Heart left ventricle (tissue), 16 donors: ENCODE measurements at places on chromosomes 13 and 19.

DNA sequence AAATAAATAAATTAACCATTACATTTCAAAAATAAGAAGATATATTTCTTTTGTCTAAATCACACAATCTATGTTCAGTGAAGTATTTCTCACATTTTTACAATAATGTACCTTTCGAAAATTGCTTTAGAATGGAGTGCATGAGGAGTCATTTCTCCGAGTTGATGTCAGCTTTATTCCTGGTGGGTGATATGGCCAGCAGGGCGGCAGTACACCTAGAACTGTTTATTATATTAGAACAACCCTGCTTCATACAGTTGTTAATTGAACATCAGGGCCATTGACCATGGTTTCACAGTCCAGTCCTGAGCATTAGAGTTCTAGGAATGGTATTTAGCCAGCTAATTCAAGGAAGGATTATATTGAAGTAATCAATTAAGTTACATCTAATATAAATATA, 696.3 kb upstream of the SLC10A2 start:
- no peak for DNase-seq

- no peak for DNase-seq
Observed at GRCh38 chr19:55652311-55653128, 2.3 kb upstream of the U2AF2 start.

DNA sequence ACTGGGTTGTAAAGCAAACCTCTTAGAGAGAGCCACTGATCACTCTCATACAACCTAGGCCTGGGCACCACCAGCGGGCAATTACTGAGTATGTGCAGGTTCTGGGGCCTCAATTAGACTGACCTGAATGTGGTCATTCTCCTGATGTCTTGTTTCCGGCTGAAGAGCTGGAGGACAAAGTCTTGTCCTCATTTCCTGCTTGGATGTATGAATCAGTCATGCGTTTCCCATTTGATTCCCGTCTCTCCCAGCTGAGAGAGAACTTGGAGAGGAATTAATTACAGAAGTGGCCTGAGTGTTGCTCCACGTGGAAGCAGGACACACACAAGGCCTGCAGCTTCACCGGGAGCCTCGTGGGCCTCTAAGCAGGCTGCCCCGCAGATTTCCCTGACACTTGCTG, 799.3 kb upstream of the ARGLU1 start:
- DNase-seq = no peak

DNA sequence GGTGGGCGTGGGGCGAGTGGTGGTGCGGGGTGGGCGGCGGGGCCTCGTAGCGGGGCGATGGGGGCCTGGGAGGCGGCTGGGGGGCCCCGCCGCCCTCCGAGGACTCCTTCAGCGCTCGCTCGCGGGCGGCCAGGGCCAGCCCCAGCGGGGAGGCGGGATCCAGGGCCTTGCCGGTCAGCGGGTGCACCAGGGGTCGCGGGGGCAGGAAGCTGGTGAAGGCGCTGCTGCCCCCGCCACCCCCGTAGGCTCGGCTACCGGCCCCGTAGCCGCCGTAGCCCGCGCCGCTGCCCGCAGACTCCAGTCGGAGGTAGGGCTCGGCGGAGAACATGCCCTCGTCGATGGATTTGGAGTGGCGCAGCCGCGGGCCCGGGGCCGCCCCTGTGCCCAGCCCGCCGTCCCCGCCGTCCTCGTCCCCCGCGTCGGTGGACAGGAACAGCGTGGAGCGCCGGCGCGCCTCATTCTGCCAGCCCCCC, 18.6 kb downstream of the C19orf81 start:
- no peak for DNase-seq

DNA sequence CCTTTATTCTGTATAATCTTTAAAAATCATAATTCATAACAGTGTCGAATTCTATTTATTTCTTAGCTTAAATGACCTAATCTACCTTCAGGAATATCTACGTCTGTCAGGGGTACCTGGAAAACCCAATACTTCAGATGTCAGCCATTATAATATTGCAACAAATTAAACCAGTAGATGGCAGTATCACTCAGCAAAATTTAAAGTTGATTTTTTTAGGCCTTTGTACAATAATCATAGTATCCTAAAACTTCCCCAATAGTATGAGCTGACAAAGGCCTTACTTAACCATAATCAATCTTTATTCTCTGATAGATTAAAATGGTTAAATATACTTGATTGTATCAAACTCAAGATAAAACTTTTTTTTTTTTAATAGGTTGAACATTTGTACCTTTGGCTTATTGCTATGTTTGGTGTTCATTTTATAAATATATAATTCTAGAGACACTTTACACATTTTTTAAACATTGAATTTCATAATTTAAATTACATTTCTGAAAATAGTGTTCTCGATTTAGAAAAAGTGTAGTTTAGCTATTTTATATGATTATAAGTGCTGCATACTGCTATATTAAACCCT, 830.2 kb upstream of the SPRY2 start:
- DNase-seq = no peak

DNA sequence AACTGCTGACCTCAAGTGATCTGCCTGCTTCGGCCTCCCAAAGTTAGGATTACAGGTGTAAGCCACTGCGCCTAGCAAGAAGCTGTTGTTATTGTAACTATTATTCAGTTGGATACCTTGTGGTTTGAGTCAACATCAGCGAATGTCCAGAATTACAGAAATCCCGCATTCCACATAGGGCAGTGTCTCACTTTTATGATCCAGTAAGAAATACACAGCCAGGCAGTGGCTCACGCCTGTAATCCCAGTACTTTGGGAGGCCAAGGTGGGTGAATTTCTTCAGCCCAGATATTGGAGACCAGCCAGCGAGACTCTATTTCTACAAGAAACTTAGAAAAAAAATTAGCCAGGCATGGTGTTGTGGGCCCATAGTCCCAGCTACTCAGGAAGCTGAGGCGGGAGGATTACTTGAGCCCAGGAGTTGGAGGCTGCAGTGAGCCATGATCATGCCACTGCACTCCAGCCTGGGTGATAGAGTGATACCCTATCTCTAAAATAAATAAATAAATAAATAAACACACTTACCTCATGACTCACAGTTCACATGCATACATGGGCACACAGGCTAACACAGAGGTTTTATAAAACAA, 43.8 kb downstream of the SPTBN4 start:
- no peak for DNase-seq

DNA sequence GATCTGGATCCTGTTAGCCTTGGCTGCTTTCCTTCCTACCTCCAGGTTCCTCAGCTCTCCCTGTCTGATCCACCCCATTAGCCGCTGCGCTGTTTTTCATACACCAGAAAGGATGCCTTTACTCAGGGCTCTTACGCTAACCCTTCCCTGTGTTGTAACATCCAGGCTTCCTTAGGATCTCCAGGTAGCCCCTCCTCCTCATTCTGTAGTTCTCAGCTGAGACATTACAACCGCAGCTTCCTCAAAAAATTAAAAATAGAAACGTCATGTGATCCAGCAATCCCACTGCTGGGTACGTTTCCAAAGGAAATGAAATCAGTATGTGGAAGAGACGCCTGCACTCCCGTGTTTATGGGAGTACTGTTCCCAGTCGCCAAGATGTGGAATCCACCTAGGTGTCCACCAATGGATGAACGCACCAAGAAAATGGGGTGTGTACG, 18.4 kb upstream of the MYADM start:
- no peak for DNase-seq

- DNase-seq = no peak
Observed at GRCh38 chr13:113901231-113901630, 37.4 kb upstream of the GAS6 start.

GRCh38 chr13:66574606-66575005, 655.5 kb downstream of the PCDH9 start:
- DNase-seq = no peak

DNA sequence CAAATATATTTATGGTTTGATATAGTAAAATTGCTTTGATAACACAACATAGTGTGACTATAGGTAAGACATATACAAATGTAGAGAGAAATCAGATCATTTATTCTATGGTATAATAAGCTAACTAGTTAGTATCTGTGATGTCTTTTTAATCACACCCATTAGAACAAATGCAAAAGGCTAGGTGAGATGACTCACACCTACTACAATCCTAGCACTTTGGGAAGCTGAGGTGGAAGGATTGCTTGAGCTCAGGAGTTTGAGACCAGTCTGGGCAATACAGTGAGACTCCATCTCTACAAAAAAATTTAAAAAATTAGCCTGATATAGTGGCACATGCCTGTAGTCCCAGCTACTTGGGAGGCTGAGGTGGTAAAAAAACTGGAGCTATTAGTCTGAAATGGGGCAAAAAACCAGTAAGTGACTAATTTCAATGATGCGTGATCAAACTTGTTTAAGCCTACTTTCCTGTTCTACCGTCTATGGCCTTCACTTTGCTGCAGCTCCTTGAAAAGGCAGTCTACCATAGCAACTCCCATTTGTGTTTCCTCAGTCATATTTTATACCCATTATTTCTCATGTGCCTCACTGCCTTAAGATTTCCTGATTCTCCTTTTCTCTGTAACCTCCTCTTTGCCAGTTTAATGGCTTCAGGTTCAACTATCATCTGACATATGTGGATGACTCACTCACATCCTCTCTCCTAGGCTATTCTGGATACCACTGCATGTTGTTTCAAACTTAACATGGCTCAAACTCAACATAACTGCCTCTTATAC, 12.5 kb downstream of the ALG5 start:
- DNase-seq = no peak

- no peak for DNase-seq
Observed at GRCh38 chr19:51637362-51637978, 7.3 kb upstream of the SIGLEC5 start.

- DNase-seq = peak; percentile 94
Observed at GRCh38 chr13:34416971-34417380, 525.1 kb upstream of the NBEA start.

DNA sequence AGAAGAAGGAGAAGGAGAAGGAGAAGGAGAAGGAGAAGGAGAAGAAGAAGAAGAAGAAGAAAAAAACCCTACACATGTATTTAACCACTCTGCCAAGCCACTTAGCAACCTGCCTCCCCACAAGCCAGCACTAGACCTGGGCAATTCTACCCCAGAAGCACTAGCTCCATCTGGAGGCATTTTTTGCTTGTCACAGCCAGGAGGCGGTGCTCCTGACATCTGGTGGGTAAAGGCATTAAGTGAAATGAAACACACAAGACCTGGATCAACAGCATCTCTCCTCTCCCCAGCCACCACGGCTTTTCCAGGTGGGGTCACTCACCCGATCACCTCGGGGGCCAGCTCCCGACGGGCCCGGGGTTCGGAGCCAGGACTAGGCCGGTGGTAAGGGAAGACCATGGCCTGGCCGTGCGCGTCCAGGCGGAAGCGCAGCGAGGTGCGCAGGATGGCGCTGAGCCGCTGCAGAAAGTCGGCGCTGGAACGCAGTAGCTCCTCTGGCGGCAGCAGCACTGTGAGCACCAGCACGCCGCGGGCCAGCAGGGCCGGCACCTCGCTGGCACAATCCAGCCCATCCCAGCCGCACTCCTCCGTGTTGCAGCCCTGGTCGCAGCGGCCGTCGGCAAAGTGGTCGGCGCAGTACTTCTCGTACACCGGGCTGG, 26.9 kb downstream of the NOTCH3 start:
- no peak for DNase-seq

- DNase-seq = no peak
Observed at GRCh38 chr13:68056816-68057710, 826.9 kb upstream of the PCDH9 start.

DNA sequence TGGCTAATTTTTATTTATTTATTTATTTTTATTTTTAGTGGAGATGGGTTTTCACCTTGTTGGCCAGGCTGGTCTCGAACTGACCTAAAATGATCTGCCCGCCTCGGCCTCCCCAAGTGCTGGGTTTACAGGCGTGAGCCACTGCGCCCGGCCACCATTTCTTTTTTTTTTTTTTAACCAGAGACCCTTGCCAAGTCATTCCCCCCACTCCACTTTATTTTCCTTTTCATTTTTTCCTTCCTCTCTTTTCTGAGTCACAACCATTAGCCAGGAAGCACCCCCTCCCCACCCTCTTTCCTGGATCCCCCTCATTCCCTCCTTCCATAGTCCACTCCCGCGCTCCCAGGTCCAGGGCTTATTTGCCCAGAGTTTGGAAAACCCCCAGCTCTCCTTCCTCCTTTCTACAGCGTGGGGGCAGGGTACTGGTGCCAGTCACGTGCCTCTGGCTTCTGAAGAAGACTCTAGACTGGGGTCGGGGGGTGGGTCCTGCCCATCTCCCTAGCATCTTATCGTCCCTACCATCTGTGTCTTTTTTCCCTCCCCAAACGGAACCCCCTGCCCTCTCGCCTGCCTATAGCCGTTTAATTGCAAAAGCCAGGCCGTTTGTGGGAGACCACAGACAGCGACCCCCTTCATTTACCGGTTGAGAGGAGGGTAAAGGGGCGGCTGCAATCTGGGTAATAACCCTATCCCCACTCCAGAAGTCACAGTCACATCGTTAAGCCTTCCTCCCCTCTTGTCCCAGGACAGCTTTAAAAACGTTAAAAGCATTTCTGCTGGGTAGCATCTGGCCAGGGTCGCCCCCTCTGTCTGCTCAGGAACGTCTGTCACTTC, 1.1 kb upstream of the CALR start:
- DNase-seq = no peak
